ENCODE measurements at places on chromosomes 3 and 15.

- DNase-seq = peak; percentile 46
These were observed 22.0 kb downstream of the SLC7A14 start for GRCh38 chr3:170563712-170564423.

- no peak for DNase-seq
These were observed 149.1 kb downstream of the SEMA6D start for GRCh38 chr15:47866446-47866845.

DNA sequence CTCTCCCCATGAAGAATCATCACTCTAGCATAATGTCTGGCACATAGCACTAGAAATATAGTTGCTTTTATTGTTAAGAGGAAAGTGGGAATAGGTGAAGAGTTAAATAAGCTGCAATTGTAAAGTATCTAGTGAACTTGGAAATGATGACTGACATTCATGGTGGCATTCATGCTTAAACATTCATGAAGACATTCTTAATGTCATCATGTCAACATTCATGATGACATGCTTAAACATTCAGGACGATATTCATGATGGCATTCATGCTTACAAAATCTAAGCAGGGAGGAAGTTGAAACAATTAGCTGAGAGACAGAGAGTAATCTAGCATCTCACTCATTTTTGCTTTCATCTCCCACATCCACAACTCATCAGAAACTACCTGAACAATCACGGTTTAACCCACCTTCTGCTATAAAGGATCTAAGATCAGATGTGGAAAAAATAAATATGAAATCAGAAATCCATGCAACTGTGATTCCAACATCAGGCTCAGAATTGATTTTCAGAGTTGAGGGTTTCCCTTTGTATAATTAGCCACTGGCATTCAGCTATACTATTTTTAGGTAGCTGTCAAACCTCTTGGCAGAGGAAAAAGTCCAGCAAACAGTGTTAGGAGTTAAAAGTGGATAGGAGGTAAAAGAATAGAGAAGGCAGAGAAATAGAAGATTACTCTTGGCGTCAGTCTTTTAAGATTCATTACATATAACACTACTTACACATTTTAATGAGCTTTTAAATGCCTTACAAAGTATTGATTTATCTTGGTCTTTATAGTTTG is 3.5 kb downstream of the DRD3 start:
- no peak for DNase-seq

DNA sequence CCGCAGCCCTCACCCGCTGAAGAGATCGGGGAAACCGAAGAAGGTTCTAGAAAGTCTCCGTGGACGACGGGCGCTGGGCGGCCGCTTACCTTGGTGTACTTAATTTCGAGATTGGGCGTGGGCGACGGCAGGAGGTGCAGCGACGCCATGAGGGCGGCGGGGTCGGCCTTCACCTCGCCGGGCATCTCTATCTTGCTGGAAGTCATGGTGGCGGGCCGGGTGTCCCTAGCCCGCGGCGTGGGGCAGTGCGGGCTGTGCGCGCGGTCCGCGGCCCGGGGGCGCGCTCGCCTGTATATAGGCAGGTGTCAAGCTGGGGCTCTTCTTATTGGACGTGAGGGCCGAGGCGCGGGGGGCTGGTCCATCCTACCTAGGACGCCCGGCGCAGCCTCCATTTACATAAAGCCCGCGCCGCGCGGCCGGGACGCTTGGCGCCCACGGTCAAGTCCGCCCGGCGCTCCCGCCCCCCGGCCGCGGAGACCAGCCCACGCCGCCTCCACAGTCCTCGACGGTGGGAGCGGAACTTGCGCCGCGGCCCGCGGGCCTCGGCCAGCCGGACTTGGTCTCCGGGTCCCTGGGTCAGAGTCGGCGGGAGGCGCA is at the start of gene ALDH1A2:
Gene ALDH1A2 (minus strand): TSS at position 267 of the 597 bp plus-strand sequence. CDS start 61 bp downstream, at position 206.
- peak; percentile 13 for DNase-seq

Data from BE2C (cell line).